ENCODE measurements at places on chromosomes 5 and 9.

DNA sequence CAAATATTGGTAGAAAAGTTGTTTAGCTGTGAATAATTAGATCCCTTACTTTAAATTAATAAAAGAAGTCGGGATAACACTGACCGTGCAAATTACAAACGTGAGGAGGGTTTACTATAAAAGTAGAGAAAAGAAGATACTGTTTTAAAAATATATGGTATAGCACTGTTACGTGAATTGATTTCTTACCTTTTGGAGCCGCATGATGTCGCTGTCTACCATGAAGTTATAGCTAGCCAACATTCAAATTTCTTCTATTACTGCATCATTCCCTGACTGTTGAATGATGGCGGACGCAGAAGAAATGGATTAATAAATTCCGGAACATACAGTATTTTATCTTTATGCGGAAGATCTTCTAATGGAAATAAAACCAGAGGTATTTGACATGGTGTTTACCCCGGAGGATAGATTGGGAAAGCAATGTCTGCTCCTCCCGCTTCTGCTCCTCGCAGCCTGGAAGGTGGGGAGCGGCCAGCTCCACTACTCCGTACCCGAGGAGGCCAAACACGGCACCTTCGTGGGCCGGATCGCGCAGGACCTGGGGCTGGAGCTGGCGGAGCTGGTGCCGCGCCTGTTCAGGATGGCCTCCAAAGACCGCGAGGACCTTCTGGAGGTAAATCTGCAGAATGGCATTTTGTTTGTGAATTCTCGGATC lies at the start of gene PCDHA6:
TSS of gene PCDHA6 (plus strand) at position 257 of the 658 bp plus-strand sequence. CDS start at position 389, 132 bp downstream.
- DNase-seq, result no peak

- DNase-seq, result peak; percentile 35
Observed at GRCh38 chr9:38371495-38371894, 21.0 kb upstream of the ALDH1B1 start.

DNA sequence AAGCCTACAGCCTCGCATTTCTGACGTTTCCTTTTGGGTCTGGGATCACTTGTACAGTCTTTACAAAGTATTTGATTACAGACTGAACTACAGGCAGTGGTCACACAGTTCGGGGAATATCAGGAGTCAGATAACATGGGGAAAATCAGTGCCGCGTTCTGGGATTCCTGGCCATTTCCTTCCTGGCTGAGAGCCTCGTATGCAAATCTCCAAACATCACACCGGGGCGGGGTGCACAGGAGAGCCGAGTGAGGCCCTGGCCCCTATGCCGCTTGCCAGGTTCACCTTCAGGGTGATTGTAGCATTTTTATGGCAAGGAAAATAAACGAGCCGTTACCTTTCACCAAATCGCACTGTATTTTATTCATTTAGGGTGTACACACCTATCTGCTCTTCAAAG lies 29.6 kb upstream of the SLC9A3 start:
- DNase-seq, result peak; percentile 18

- no peak for DNase-seq
Observed at GRCh38 chr9:111799506-111799905, 4.8 kb upstream of the SHOC1 start.

DNA sequence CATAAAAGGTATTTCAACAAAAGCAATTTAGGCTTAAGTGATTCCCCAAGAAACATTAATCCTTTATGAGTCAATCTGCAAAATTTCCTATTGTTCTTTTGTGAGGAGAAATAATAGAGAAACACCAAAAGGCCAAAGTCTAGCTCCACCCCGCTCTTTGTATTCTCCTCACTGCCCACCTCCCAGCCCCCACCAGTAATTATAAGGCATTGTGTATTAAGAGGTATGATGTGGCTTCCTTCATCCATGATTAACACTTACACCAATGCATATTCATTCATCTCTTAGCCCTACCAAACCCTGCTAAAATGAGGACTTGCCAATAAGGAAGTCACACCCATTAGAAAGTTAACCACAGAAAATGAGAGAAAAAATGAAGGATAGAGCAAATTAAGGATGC lies 105.3 kb upstream of the SPATA31D4 start:
- DNase-seq, result no peak

GRCh38 chr5:143662020-143662419 lies 149.9 kb upstream of the HMHB1 start:
- no peak for DNase-seq

DNA sequence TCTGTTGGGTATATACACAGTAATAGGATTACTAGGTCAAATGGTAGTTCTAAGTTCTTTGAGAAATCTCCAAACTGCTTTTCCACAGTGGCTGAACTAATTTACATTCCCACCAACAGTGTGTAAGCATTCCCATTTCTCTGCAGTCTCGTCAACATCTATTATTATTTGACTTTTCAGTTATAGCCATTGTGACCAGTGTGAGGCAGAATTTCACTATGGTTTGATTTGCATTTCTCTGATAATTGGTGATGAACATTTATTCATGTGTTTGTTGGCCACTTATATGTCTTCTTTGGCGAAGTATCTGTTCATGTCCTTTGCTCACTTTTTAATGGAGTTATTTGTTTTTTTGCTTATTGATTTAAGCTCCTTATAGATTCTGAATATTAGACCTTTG lies 596.2 kb upstream of the DAB2 start:
- no peak for DNase-seq

GRCh38 chr9:15430920-15431844 lies 8.5 kb downstream of the SNAPC3 start:
- no peak for DNase-seq

DNA sequence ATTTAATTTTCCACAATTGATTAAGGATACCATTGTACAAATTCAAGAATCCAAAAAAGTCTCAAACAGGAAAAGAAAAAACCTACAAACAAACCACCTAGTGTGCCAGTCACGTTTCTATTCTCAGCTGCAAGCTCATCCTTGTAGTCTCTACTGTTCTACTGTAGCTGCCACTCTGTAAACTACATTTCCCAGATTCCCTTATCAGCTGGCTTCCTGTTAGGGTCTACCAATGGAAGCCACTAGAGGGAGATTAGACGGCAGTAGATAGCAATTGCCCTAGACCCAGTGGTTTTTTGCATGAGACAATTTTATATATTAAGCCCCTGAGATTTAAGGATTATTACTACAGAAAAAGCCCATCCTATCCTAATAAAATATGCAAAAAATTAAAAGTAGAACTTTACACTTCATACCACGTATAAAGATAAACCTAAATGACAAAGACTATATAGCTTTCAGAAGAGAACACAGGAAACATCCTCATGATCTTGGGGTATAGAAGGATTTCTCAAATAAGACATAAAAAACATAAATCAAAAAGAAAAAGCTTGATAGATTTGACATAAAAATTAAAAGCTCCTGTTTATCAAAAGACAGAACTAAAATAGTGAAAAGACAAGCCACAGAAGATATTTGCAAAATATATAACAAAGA lies 37.4 kb downstream of the P4HA2 start:
- DNase-seq, result peak; percentile 81

- no peak for DNase-seq
Observed at GRCh38 chr9:133709691-133710571, 28.2 kb downstream of the SARDH start.

DNA sequence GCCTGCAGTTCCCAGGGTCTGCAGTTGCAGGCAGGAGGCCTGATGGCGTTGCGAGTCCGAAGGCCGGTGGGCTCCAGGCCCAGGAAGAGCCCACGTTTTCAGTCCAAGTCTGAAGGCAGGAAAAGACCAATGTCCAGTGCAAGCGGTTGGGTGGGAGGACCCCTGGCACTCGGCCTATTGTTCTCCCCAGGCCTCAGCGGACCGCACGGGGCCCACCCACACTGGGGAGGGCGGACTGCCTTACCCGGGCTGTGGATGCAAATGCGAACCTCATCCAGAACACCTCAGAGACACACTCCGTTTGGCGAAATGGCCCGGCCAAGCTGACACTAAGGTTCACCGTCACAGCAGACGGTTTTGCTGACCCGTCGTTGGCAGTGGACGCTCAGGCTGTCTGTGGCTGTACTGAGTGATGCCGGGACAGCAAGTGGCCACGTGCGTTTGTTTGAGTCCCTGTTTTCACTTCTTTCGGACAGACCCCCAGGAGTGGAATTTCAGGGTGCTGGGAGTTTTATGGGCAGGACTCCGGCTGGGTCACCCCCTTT lies 10.2 kb upstream of the SEC16A start:
- DNase-seq, result no peak

DNA sequence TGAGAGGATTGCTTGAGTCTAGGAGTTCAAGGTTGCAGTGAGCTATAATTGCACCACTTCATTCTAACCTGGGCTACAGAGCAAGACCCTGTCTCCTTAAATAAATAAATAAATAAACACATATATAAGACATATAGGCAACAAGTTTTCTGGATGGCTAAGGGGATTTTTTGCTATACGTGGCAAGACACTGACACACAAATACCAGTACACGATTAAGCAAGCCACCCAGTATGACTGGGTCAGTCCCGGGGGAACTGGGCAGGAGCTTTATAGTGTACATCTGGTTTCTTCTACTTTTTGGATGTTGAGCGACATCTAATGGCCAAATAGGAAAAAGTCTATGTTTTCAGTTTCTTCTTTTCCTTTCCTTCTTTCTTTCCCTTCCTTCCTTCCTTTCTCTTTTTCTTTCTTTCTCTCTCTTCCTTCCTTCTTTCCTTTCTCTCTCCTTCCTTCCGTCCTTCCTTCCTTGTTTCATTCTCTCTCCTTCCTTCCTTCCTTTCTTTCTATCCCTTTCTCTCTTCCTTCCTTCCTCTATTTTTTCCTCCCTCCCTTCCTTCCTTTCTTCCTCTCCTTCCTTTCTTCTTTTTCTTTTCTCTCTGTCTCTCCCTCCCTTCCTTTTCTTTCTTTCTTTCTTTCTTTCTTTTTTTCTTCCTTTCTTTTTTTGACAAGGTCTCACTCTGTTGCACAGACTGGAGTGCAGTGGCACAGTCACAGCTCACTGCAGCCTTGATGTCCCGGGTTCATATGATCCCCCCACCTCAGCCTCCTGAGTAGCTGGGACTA lies 47.0 kb upstream of the PLIN2 start:
- peak; percentile 82 for DNase-seq

DNA sequence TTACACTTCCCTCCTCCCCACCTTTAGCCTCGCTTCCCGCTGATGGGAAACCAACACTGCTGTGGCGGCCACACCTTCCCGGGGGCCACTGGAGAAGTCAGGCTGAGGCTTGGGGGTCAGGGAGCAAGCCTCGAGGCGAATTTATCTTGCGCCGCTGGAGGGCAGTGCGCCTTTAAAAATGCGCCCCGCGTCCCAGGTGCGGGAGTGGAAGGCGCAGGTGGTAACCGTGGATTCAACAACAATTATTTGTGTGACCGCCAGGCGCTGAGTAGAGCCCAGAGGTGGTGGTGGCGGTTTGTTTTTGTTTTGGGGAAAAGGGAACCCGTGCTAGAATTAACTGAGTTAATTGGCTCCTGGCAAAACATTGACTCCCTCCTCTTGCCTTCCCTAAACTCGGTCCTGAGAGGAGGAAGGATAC lies 1.1 kb downstream of the CFAP77 start:
- no peak for DNase-seq

DNA sequence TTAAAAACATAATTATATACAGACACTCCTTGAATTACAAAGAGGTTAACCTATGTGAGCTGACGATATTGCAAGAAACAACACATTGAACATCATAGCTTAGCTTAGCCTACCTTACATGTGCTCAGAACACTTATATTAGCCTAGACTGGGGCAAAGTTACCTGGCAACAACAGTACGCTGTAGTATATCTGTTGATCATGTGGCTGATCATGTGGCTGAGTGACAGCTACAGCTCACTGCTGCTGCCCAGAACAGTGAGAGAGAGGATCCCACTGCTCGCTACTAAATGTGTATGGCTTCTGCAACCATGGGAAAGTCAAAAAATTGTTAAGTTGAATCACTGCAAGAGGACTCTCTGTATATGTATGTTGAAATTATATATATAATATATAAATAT lies 169.9 kb downstream of the CDH9 start:
- no peak for DNase-seq

GRCh38 chr5:126562823-126563222 lies 32.2 kb downstream of the ALDH7A1 start:
- DNase-seq, result no peak

DNA sequence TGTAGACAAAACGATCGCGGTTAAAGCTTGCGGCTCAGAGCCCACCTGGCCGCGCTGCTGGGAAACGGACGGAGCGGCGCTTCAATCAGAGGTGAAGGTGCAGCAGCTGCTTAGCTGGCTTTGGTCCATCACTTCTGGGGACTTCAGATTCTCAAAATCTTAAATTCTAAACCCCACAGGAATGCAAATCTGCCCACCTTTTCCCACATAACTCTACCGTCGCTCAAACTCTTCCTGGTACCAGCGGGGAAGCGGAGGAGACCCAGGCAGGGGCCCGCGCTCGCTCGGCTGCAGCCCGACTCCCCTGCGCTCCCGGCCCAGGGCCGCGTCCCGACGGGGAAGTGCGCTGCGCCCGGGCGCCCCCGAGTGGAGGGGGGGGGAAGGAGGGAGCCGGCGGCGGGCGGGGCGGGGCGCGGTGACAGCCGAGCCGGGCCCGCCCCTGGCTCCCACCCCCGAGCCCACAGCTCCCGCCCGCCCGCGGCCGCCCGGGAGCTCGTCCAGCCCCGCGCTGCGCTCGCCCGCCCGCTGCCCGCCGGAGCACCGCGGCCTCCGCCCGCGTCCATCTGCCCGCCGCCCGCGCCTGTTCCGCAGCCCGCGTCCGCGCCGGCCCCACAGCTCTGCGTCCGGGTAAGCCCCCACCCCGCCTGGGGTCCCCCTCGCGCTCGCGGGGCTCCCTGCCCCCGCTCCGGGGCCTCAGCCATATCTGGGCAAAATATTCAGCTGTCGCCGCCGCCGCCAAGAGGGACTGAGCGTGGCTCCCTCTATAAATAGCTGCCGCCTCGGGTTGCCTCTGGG lies at the start of gene TMOD1:
TSS of gene TMOD1 (plus strand) at position 490 of the 795 bp plus-strand sequence. CDS start 22,523 bp downstream, outside the sequence.
- peak; percentile 34 for DNase-seq

GRCh38 chr5:78983601-78984438 lies 1.3 kb downstream of the ARSB start:
- no peak for DNase-seq

GRCh38 chr5:148924817-148925216 lies 98.4 kb downstream of the ADRB2 start:
- peak; percentile 25 for DNase-seq

DNA sequence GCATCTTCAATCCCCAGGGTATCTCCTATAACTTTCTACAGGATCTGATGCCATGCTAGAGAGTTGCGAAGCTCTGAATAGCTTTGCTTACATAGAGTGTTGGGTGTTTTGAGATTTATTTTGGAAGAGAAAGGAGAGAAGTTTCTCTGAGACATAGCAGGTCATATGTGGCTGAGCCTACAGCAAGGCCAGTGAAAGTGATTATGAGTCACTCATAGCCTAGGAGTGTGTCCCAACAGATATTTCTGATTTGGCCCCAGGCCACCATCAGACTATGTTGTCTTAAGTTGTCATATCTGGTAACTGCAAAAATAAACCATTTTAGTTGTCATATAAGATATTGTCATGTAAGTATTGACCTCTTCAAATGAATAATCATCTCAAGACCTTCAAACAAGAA lies 132.0 kb upstream of the RAI14 start:
- DNase-seq, result no peak

- DNase-seq, result no peak
Observed at GRCh38 chr5:39555788-39556187, 131.0 kb upstream of the DAB2 start.

- no peak for DNase-seq
Observed at GRCh38 chr9:125922854-125923253, 175.7 kb downstream of the PBX3 start.

- DNase-seq, result no peak
Observed at GRCh38 chr9:134419000-134419683, 92.9 kb downstream of the RXRA start.

All from A172 (cell line).